Cerebellum (tissue), 4 donors: ENCODE measurements at places on chromosomes 3 and 15.
A peak's percentile ranks its signal among the peaks of the same experiment; 100 is the strongest.

DNA sequence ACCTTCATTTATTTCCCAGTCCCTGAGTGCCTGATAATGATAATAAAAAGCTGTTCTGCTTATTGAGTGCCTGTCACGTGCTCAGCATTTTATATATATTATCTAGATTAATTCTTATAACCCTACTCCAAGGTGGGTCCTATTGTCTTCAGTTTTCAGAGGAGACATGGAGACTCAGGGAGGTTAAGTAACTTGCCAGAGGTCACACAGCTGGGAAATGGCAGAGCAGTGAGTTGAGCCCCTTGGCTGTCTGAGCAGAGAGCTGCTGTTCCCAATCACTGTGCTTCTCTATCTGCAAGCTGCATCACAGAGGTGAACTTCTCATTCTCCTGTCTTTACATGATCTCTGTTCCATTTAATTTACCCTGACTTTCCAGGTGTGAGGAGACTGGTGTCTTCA, 32.3 kb upstream of the MRPS22 start:
- DNase-seq = no peak

- no peak for DNase-seq
These were observed 13.9 kb downstream of the PLXND1 start for GRCh38 chr3:129592381-129593131.

GRCh38 chr3:143291836-143292447, 172.4 kb downstream of the CHST2 start:
- no peak for DNase-seq

DNA sequence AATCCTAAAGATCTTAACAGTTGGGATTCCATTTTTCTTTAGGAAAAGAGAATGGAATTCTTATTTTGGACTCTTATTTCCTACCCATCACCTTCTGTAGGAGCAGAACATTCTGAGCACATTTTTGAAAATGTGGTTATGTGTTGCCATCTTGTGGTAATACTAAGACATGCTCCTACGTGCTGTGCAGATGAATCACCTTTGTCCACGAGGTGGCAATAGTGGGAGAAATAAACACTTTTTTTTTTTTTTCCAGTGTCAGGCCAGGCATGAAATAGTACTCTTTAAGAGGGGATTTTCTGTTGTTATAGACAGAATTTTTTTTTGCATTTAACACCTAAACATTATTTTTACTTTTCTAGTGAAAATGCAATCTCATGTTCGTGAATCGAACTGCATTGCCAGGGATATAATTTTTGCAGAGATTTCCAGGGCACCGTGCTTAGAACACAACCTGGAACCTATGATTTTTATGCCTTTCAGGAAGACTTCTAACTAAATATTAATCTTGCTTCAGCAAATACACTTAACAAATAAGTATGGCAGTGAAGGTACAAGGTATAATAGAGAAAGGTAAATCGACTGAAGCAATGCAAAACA, 196.6 kb downstream of the GAP43 start:
- peak; percentile 82 for DNase-seq

- no peak for DNase-seq
These were observed 259.7 kb downstream of the RBMS3 start for GRCh38 chr3:29540544-29540943.

- peak; percentile 45 for DNase-seq
These were observed 35.1 kb upstream of the SPTBN5 start for GRCh38 chr15:41928637-41929620.

- DNase-seq = no peak
These were observed 288.7 kb downstream of the EPHB1 start for GRCh38 chr3:135083756-135084155.

- DNase-seq = peak; percentile 77
These were observed 76.7 kb upstream of the VGLL4 start for GRCh38 chr3:11720304-11720898.

DNA sequence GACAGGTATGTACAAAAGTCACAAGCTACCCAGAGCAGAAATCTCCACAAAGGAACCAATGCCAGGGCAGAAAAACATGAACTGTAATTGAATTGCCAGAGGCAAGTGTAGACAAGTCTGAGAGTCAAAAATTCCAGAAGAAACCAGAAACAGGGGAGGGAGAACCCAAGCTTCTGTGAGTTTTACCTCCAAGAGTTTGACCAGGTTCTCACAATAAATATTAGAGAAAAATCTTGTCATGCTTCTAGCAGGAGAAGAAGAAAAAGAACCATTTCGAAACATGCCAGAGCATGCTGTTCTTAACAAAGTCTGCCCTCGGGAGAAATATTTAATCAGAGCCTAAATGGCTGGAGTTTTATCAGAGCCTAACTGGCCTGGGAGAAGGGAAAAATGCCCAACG, 32.5 kb upstream of the AP3B2 start:
- no peak for DNase-seq

DNA sequence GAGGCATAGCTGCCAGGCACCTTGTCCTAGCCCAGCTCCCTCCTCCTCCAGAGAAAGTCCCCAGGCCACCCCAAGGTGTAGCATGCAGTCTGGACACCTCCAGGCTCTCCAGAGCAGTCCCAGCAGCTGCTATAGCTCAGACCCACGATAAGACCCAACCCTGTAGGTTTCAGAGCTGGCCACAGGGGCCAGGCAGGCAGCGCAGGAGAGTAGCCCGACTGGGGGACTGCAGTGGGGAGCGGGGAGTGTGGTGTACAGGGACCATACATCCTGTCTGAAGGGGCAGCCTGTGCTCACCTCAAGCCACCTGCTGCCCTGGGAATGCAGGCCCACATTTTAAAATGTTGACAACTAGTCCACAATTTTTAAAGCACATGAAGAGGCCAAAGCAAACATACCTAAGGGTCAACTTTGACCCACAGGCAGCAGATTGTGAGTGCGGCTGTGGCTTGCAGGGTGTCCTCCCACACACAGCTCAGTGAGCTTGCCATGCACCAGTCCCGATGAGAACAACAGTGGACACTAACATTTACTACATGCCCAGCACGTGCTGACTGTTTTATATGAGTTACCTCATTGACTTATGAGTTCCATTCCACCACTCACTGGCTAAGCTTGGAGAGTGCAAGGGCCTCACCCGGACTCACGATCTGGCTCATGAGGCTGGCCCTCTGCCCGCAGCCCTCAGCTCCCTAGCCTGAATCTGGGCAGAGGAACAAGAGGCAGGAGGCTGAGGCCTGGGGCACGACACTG, 81.4 kb downstream of the DNAJB8 start:
- DNase-seq = peak; percentile 85

DNA sequence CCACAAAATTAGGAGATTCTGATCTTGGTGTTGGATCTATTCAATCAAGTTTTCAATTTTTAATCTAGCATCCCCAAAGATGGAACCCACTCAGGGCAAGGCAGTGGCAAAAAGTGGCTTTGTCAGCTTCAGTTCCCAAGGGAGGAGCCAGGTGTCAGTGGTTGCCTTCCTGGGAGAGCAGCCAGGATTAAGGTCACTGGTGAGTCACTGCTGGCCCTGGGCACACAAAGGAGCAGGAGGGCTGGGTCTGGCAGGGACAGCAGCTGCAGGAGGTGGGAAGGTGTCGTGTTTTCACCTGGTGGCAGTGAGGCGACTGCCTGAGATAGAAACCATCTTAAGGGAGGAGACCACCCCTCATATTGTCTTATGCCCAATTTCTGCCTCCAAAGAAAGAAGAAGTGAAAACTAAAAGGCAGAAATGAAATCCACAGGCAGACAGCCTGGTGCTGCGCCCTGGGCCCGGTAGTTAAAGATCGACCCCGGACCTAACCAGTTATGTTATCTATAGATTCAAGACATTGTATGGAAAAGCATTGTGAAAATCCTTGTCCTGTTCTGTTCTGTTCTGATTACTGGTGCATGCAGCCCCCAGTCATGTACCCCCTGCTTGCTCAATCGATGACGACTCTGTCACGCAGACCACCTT, 5.9 kb upstream of the KLHL25 start:
- peak; percentile 40 for DNase-seq

- DNase-seq = no peak
These were observed 282.0 kb upstream of the VEPH1 start for GRCh38 chr3:157785102-157785826.

DNA sequence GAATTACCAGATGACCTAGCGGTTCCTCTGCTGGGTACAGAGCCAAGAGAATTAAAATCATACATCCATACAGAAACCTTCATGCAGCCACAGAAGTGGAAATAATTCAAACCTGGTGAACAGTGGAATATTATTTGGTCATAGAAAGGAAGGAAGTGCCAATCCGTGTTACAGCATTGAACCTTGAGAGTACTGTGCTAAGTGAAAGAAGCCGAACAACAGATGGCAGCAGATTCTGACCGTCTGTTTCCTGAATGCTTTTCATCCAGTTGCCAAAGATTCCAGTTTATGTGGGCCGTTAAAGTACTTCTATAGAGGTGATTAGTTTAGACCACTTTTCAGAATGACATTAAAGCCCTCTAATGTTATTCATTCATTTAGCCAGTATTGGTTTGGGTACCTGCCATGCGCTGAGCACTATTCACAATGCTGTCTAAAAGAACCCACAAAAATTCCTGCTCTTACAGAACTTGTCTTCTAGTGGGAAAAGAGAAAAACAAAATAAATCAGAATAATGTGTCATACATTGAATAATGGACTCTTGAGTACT, 45.8 kb upstream of the SENP5 start:
- DNase-seq = no peak

- no peak for DNase-seq
These were observed 69.7 kb downstream of the MAGI1 start for GRCh38 chr3:65968996-65969395.

GRCh38 chr3:168655611-168656010, 559.9 kb upstream of the GOLIM4 start:
- no peak for DNase-seq

DNA sequence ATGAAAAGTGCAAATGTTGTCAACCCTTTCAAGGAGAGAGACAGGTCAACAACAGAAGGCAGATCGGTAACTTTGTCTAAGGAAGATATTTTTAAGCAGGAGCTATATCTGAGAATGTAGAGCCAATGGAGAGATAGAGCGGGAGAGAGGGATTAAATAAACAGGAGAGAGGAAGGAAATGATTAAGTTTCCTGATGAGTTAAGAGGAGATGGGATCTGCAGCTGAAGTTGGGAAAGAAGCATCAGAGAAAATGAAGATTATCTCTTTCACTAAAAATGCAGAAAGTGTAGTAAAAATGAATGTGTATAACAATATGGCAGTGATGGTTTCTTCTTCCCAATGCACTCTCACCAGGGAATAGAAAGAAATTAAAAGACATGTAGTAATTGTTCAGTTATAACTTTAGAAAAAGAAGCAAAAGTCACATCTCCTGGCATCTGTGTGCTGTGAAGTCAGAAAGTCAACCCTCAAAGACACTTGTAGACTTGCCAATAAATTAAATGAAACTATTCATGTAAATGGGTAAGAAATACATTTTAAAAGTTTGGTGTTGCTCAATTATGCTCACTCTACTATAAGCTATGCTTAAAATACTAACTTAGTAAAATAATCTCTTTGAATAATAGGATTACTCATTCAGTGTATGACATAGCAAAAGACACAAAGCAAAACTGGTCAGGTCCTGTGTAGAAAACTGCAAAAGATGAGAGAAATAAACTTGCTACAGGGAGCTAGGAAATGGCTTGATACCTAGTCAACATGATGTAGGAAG, 264.6 kb downstream of the ZIC4 start:
- no peak for DNase-seq

- DNase-seq = no peak
These were observed 128.0 kb downstream of the LRRN1 start for GRCh38 chr3:3927198-3927597.
